SK-N-DZ (cell line): ENCODE measurements at places on chromosomes 2 and 18.

DNA sequence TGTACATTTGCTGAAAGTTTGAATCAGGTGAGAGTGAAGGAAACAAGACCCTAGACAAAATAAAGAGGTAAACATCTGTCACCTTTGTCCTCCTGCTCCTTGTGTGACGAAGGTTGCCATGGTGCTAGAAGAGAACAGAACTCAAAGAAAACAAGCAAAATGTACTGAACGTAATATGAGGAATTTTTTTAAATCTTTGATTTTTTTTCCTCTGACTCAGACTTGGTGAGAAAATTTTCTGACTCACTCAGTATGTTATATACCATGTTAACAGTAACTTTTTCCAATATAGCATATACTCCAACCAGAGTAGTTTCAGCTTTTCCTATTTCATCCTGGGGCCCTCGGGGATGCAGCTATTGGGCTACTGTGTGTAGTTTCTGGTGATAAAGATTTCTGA is 2114.6 kb upstream of the PIK3C3 start:
- no peak for DNase-seq

DNA sequence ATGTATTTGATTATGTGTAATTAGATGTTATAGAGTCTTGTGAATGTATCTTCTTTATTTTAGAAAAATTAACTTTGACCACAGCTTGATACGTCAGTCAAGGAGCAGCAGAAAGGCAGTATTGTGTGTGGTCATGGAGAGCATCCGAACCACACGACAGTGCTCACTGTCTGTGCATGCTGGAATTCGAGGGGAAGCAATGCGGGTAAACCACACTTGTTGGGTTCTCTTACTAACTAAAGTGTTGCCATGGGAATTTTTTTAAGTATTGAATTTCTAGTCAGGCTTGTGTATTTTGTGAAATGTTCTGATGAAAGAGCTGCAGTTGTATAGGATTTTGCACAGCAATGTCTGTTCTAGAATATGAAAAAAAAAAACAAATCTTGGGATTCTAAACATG is 4.8 kb downstream of the PJVK start:
- DNase-seq: no peak

DNA sequence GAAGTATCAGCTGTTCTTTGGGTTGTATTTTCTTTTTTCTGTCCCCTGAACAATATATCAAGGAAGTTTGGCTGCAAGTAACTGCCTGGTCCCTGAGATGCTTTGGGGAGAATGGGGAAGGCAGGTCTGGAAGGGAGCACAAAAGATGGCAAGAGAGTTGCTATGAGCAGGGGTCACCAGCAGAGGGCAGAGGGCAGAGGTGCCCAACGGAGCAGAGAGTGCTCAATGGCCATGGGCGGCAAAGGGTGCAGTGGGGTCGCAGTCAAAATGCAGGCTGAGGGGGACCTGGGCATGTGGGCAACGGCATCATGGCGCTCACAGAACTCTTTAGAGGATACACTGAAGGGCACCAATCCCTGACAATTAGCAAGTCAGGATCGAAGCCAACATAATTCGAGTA is 107.7 kb upstream of the ATP8B1 start:
- no peak for DNase-seq

- no peak for DNase-seq
These were observed 5.2 kb downstream of the PROC start for GRCh38 chr2:127423478-127423843.

GRCh38 chr18:79246309-79247108 is 149.2 kb upstream of the NFATC1 start:
- peak; percentile 80 for DNase-seq

DNA sequence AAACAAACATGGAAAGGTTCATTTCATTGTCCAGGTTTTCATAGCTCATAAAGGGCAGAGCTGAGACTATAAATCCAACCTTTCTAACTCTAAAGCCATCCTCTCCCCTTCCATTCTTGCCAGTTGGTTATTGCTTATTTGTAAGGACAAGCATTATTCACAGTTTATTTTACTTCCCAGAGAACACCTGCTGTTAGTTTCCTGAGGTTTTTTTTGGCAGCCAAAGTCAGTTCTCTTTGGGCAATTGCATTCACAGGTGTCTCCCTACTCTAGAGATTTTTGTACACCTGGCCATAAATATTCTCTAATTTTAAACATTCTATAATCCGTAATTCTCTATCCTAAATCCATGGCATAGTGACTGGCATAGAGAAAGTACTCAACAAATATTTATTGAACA is 87.3 kb upstream of the SPHKAP start:
- no peak for DNase-seq

- no peak for DNase-seq
These were observed 239.4 kb upstream of the SKOR2 start for GRCh38 chr18:47490882-47491281.

DNA sequence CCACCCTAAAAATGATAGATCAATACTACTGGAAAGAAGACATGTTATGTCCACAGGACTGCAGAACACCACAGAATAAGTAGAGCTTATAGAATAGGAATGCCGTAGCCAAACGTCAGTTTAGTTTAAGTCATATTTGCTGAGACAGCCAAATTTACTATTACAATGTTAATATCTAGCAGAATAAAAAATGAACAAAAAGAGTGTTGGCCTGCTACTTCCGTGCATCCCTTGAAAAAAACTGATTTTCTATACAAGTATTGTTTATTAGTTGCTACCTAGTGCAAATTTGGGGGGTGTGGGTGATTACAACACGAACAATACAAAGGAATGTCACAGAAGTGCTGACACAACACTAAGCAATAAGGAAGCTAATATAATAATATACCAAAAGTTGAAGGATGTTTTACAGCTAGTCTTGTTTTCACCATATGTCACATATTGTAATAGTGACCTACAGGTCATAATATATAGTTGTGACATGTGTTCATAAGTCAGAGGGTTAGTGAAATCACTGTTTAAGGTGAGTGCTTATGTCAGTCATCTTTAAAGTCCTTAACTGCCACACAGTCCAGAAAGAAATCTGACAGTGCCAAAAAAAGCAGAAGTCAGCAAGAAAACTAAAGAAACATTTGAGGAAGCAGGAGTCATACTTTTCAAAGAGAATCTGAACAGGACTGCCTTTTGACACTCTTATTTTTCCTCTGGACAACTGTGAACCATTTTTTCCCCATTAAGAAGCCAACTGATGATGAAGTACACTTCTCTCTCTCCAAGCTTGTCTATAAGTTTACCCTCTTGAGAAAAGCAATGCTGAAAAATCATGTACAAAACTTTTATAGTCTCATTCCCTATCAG is 376.4 kb downstream of the ZEB2 start:
- no peak for DNase-seq

- no peak for DNase-seq
These were observed 81.3 kb downstream of the CDC42EP3 start for GRCh38 chr2:37590119-37590571.

DNA sequence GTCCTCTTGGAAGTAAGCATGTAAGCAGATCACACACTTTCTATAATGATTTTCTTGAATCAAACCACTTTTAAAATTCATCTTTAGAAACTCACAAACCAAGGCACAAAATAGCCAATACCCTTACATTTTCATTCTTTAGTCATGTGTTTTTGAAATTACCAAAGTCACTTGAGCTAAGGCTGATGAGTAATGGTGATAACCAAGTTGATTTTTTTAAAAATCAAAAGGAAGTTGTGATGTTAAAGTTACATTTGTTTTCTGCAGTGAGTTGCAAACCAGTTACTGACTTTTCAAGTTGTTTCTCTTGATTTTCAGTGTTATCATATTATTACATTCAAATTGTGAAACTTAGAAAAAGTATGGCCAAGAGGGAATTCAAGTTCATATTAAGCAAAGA is 21.5 kb upstream of the IL18RAP start:
- DNase-seq: no peak

- DNase-seq: peak; percentile 11
These were observed 781 bp upstream of the SLC5A6 start for GRCh38 chr2:27212626-27213471.

- no peak for DNase-seq
These were observed 16.4 kb upstream of the TMEM18 start for GRCh38 chr2:693606-694005.

- DNase-seq: no peak
These were observed 287.1 kb upstream of the TNP1 start for GRCh38 chr2:217146956-217147355.

- peak; percentile 74 for DNase-seq
These were observed 55.0 kb downstream of the ANKRD44 start for GRCh38 chr2:197255543-197255942.

DNA sequence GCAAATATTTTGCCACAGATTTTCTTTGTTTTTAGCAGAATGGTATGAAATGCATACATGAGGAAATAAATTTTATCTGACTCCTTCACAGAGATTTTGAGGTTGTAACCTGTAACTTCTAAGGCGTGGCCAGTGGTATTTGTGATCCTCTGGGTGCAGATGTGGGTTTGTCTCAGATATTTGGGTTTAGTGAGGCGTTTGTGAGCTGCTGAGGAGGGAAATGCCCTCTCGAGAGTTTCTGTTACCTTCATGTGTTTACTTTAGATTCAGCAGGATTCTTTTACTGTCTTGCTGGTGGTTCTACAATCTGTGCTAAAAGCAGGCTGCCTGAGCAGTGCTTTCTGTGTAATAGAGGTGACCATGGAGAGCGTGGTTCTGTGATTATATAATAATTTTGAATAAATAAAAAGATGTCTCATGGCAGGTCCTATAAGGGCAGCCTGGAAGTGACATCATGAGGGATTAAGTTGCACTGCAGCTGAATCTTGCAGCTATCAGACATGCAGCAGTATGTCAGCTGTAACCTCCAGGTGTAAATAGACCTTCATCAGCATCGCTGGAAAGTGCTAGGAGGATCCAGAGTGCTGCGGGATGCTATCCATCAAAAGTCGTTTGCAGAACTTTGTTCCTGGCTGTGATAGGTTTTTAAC is 34.1 kb downstream of the TANC1 start:
- no peak for DNase-seq

DNA sequence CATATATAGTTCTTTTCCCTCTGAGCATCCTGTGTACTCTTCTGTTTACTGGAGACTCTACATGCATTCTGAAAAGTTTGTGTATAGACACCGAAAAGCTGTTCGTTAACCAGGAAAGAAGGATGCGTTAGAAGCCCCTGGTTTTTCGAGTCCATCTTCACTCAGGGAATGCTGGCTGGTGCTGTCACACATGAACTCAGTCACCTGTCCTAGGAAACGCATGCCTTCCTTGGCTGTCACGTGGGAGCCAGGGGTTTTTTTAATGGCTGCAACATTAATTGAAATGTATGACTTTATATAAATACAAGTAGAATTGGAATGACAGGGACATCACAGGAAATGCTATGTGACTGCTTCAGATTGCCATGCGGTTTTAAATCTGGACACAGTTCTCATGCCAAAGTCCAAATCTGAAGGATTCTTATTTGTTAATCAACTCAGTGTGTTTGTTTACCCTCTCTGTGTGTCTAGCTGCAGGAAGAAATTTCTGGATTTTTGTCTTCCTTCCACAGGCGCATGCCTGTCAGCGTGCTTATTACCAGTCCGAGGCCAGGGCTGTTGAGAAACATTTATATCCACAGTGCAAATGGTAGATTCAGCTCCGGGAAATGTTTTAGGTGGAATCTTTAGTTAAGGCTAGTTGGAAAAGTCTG is 2.6 kb downstream of the RAMP1 start:
- no peak for DNase-seq

- no peak for DNase-seq
These were observed 82.8 kb upstream of the HAAO start for GRCh38 chr2:42874949-42875801.

- no peak for DNase-seq
These were observed 261.1 kb upstream of the TRIB2 start for GRCh38 chr2:12455661-12456060.

- DNase-seq: no peak
These were observed 162.5 kb downstream of the GRB14 start for GRCh38 chr2:164458792-164459191.

DNA sequence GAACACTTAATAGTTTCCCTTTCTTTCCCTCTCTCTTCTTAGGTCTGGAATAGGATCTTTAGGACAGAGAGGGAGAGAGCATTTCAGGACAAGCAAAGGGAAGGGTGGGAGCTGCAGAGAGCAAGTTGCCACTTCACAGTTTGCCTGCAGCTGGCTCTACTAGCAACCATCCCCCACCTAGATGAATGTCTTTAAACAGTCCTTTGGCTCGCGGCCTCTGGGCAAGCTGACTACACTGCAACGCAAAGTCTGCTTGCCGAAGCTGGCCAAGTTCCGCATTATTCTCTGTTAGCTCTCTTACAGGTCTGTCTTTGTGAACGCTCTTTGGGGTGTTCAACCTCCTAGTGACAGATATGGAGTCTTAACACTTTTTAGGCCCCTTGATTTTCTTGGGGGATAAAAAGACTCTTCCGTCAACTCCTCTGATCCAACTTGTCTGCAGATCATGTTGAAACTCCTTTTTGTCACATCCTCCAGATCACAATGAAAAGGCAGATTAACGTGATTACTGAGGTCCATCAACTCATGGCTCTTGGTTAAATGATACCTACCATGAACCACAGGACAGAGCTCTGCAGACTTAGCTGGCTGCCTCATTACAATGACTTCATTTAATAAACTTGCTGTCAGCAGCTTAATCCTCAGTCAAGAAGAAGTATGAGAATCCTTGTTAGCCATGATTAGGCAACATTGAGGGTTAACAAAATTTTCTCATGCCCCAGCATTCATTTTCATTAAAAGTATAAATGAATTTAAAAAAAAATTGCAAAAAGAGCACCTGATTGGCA is 74.6 kb downstream of the SLC4A3 start:
- DNase-seq: no peak

GRCh38 chr2:123870206-123870880 is 154.7 kb upstream of the CNTNAP5 start:
- DNase-seq: no peak

DNA sequence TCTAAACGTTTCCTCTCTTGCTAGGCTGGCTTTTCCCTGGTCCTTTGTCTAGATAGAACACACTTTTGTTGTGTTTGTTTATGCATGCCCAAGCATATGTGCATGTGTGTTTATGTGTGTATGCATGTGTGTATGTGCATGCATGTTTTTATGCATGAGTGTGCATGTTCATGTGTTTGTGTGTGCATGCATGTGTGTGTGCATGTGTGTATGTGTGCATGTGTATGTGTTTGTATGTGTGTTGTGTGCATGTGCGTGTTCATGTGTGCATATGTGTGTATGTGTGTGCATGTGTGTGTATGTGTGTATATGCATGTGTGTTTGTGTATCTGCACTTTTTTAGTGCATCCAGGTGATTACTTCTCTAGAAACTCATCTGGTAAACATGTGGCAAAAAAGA is 558.0 kb downstream of the GALR1 start:
- DNase-seq: no peak

- DNase-seq: no peak
These were observed 98.5 kb downstream of the SMAD7 start for GRCh38 chr18:48852292-48852691.
